ENCODE measurements at places on chromosomes 12 and 14. TPM values are rescaled to one million over a fixed set of nuclear protein-coding genes. Genes with fewer than 3 reads are reported as not detected.

The ABCD2 gene
- 0.10 TPM for polyA plus RNA-seq

The DDX11 gene
- 46.2 TPM for polyA plus RNA-seq

DNA sequence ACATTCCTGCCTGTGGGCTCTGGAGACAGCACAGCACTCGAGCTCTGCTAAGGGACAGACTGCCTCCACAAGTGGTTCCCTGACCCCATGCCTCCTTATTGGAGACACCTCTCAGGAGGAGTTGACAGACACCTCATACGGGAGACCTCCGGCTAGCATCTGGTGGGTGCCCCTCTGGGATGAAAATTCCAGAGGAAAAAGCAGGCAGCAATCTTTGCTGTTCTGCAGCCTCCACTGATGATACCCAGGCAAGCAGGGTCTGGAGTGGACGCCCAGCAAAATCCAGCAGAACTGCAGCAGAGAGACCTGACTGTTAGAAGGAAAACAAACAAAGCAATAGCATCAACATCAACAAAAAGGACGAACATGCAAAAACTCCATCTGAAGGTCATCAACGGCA lies 639.4 kb downstream of the SLC16A7 start:
- no peak for DNase-seq

DNA sequence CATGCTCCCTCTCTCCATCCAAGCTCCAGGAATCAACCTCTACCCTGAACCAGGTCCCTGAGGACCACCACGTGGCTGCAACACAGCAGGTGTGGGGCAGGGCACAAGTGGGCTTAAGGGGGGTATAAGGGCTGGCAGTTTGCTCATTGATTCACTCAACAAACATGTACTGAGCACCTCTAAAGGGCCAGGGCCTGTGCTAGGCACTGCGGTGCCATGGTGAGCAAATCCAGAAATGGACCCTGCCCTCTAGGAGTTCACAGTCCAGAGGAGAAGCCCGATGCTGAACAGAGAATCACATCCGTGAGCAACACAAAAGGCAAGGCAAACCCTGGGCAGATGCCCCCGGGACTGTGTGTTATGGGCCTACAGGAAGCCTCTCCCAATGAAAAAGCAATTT lies 6.5 kb upstream of the AQP2 start:
- DNase-seq, result no peak

GRCh38 chr12:122517877-122518276 lies 8.9 kb downstream of the RSRC2 start:
- DNase-seq, result no peak

DNA sequence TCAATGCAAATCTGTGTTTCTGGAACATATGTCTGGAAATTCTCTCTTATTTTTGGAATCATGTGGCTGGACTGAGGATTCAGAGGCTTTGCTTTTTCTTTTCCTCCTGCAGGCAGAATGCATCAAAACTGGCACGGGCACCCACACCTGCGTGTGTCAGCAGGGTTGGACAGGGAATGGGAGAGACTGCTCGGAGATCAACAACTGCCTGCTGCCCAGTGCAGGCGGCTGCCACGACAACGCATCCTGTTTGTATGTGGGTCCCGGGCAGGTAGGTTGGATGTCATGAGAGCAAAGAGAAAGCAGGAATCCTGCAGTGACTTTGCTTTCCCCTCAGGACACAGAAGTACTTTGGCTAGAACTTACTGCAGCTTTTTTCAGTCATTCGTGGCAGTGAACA lies 90.3 kb downstream of the STAB2 start:
- no peak for DNase-seq

- DNase-seq, result no peak
Observed at GRCh38 chr12:116337312-116337711, 59.8 kb upstream of the MED13L start.
